ENCODE measurements at places on chromosomes 4 and X.

DNA sequence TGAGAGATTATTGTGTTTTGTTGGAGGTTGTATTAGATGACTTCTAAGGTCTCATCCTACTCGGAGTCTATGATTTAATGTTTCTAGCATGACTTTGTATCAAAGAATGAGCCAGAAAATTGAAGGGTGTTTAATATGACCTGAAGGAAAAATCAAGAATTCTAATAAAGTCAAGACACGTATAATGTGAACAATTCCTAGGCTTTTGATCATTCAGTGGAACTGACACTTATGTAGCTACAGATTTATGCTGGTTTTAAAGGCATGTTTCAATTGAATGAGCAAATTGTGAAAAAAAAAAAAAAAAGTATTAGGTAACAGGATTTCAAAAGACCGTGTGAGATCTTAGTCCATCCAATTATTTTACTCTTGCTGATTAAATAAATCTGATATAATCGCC, 64.9 kb downstream of the GRID2 start:
- DNase-seq: no peak

DNA sequence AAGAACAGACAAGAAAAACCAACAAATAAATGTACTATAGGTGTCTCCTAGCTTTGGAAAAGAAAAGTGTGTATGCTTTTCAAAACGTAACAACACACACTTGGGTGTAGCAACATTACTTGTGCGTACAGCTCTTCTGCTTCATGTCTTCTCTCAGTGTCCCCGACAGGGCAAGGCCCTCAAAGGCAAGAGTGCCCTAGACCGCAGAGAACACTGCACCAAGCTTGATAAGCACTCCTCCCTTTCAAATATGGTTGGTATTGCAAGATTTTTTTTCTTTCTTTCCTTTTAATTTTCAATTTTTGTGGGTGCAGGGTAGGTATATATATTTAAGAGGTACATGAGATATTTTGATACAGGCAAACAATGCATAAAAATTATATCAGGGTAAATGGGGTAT, 106.8 kb downstream of the EIF4E start:
- DNase-seq: no peak

- no peak for DNase-seq
Observed at GRCh38 chrX:40240844-40241243, 143.1 kb upstream of the BCOR start.

- no peak for DNase-seq
Observed at GRCh38 chr4:8215641-8216442, 16.8 kb downstream of the SH3TC1 start.

- no peak for DNase-seq
Observed at GRCh38 chrX:115595049-115595448, 34.1 kb downstream of the PLS3 start.

Measured in RWPE1 (cell line).